Osteoblast (primary cell): ENCODE measurements at places on chromosomes 13 and 19. TPM values are rescaled to one million over a fixed set of nuclear protein-coding genes. Genes with fewer than 3 reads are reported as not detected.

DNA sequence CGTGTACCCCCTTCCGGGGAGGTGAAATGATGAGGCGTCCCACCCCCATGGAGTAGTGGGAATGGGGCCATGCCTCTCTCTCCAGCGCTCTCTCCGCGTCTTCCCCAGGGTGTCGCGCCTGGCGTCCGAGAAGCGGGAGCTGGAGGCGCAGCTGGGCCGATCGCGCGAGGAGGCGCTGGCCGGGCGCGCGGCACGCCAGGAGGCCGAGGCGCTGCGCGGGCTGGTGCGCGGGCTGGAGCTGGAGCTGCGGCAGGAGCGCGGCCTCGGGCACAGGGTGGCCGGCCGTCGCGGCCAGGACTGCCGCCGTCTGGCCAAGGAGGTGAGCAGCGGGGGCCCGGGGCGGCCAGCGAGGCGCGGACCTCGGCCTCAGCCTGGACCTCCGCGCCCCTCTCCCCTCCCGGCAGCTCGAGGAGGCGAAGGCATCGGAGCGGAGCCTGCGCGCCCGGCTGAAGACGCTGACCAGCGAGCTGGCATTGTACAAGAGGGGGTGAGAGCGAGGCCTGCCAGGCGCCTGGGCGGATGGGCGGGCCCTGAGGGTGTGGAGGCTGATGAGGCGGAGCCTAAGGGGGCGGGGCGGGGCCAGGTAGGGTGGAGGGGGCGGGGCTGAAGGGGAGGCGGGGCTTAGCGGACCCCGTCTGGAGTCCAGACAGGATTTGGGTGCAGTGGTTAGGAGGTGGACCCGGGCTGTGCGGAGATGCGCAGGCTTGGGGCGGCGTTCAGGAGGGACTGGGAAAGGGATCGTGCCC is 7.7 kb downstream of the PGLYRP1 start:
- H3K4me1 ChIP-seq = peaks cover 6% of the 10 kb centered on the region
- H3K36me3 ChIP-seq = no peaks in the 10 kb centered on the region
- no peak overlapping the region for H3K4me3 ChIP-seq

- DNase-seq = peak; percentile 46
- no peaks in the 10 kb centered on the region for H3K27me3 ChIP-seq
- no peaks in the 10 kb centered on the region for H3K36me3 ChIP-seq
- no peak overlapping the region for H3K4me3 ChIP-seq
- peaks cover 13% of the 10 kb centered on the region for H3K4me1 ChIP-seq
These were observed 34.0 kb downstream of the CERS4 start for GRCh38 chr19:8243146-8243545.

DNA sequence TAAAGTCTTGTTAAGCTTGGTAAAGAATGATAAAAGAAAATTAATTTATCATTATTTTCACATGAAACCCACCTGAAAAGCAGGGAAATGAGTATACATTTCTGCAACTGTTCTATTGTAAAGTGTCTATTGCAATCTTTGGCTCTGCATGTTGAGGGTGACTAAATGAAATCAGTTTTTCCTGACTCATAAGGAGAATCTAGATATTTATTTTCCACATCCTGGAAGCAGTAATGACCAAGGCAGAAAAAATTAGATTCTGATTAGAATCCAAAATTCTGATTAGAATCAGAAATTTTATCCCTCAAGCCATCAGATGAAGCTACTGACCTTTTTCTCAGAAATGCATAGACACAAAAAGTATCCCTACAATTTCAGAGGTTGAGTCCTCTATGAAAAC is 178.4 kb downstream of the MYO16 start:
- H3K4me1 ChIP-seq = no peaks in the 10 kb centered on the region
- no peak overlapping the region for H3K4me3 ChIP-seq
- no peak overlapping the region for H3K27ac ChIP-seq
- no peaks in the 10 kb centered on the region for H3K36me3 ChIP-seq
- DNase-seq = no peak
- no peaks in the 10 kb centered on the region for H3K27me3 ChIP-seq

GRCh38 chr19:53183146-53183764 is 9.9 kb downstream of the ZNF665 start:
- H3K27ac ChIP-seq = peak overlapping the region; percentile 73
- peak overlapping the region; percentile 18 for H3K4me3 ChIP-seq
- peak; percentile 80 for DNase-seq

The TMPRSS9 gene
- 0.29 and 1.1 TPM in 2 replicates for total RNA-seq

DNA sequence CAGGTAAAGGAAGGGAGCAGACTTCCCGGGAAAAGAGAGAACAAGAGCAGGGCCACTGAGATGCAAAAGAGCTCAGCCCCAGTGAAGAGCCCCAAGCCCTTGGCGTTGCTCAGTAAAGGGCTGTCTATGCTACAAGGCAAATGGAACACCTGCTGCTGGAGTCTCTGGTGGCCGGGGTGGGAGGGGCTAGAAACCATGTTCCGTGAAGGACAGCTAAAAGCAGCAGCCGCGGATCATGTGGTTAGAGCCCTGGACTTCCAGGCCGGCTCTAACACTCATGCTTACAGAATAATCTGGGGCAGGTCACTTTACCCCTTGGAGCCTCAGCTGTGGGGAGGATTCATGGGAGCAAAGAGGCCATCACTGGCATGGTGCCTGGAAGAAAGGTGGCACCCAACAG is 17.8 kb downstream of the POU2F2 start:
- H3K36me3 ChIP-seq = no peaks in the 10 kb centered on the region
- peak; percentile 65 for DNase-seq
- no peaks in the 10 kb centered on the region for H3K27me3 ChIP-seq
- peaks cover 41% of the 10 kb centered on the region for H3K4me1 ChIP-seq

The NLRP12 gene
- under 0.01 TPM in 1 of 2 replicates, not detected in the other for total RNA-seq

GRCh38 chr19:15276620-15277215 is 44.5 kb upstream of the EPHX3 start:
- H3K27ac ChIP-seq = peak overlapping the region; percentile 22
- peak; percentile 32 for DNase-seq
- peaks cover 25% of the 10 kb centered on the region for H3K4me1 ChIP-seq
- no peak overlapping the region for H3K4me3 ChIP-seq

GRCh38 chr19:18483119-18483890 is 38.6 kb downstream of the ELL start:
- H3K4me3 ChIP-seq = no peak overlapping the region
- H3K27me3 ChIP-seq = no peaks in the 10 kb centered on the region
- H3K4me1 ChIP-seq = peaks cover 55% of the 10 kb centered on the region
- peak overlapping the region; percentile 17 for H3K27ac ChIP-seq
- no peaks in the 10 kb centered on the region for H3K36me3 ChIP-seq

- H3K4me1 ChIP-seq = no peaks in the 10 kb centered on the region
- H3K36me3 ChIP-seq = no peaks in the 10 kb centered on the region
- H3K27ac ChIP-seq = no peak overlapping the region
- H3K27me3 ChIP-seq = no peaks in the 10 kb centered on the region
- no peak for DNase-seq
These were observed 4.0 kb upstream of the IRGC start for GRCh38 chr19:43711751-43712355.

The LYPD5 gene
- total RNA-seq = 0.29 and 0.72 TPM in 2 replicates

DNA sequence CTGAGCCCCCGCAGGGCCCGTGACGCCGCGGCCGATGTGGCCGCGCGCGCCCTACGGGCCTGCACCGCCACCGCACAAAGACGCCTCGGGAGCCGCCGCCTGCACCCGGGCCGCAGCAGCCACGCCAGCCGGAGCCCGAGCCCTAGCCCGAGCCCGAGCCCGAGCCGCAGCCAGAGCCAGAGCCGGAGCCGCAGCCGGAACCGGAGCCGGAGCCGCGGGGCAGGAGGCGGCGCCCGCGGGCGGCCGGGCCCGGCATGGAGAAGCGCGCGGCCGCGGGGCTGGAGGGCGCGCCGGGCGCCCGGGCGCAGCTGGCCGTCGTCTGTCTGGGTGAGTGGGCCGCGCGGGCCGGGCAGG is 379 bp downstream of the LRP3 start:
- H3K36me3 ChIP-seq = peaks cover 4% of the 10 kb centered on the region
- peaks cover 6% of the 10 kb centered on the region for H3K27me3 ChIP-seq
- peak; percentile 93 for DNase-seq
- no peak overlapping the region for H3K27ac ChIP-seq
- peak overlapping the region; percentile 76 for H3K4me3 ChIP-seq

The SHISA7 gene
- total RNA-seq = not detected in 2 replicates

DNA sequence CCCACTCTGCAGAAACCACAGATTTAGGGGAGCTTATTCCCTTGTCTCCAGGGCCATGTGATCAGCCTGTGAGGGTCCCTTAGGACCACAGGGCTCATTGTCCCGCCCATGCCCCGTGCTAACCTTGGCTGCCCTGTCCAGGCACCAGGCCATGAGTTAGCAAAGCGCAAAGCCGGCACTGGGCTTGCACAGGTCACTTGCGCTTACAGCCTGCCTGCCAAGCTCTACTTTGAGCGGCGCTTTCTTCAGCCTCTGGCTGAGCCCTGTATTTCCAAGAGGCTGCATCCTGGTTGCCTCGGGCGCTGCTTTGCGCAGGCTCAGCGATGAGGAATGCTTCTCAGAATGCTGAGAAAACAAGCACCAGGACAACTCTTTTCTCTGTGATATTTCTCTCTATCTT is 188.0 kb downstream of the TDRD3 start:
- DNase-seq = no peak
- peak overlapping the region; percentile 65 for H3K4me3 ChIP-seq
- peaks cover 26% of the 10 kb centered on the region for H3K4me1 ChIP-seq
- peak overlapping the region; percentile 93 for H3K27ac ChIP-seq
- no peaks in the 10 kb centered on the region for H3K36me3 ChIP-seq

The GFY gene
- total RNA-seq = not detected in 2 replicates
